ENCODE measurements at places on chromosomes 6 and 20. TPM values are rescaled to one million over a fixed set of nuclear protein-coding genes. Genes with fewer than 3 reads are reported as not detected.

GRCh38 chr6:56381801-56382251 is 134.4 kb upstream of the COL21A1 start:
- no peak overlapping the region for H3K27ac ChIP-seq
- no peaks in the 10 kb centered on the region for H3K4me1 ChIP-seq
- no peak overlapping the region for H3K4me3 ChIP-seq
- H3K27me3 ChIP-seq: no peaks in the 10 kb centered on the region

DNA sequence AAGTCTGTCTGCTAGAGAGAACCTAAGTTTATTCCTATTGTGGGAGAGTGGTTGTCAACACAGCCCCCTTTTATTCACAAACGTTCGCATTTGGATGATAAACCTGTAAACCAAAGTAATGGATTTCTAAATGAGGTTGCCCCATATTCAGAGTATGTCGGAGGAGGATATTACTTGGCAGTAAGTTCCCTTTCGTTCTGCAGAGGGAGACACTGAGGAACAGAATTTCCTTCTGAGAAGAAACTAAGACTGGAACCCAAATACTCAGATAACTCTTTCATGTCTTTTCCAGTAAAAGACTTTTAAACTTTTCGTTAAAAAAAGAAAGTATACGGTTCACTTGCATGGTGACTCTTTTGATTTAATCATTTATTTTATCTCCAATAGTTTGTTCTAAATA is 754.6 kb upstream of the MMS22L start:
- no peaks in the 10 kb centered on the region for H3K4me1 ChIP-seq
- no peak overlapping the region for H3K27ac ChIP-seq
- H3K27me3 ChIP-seq: no peaks in the 10 kb centered on the region
- H3K4me3 ChIP-seq: no peak overlapping the region
- DNase-seq: no peak

DNA sequence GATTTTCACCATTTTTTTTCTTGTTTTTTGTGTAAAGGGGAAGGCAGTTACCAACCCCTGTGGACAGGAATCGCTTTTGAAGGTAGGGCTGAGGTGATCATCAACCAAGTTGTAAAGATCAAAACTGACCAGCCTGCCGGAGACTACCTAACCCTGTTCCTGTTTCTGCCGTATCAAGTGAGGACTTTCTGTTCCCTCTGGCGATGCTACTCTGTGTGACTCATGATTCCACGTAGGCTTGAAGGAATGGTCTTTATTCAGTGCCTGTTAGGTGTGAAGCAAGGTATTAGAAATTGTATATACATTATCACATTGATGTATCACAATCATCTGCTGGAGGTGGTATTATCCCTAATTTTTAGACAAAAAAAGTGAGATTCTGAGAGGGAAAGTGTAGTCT is 161.3 kb downstream of the SOX4 start:
- H3K27me3 ChIP-seq: no peaks in the 10 kb centered on the region
- DNase-seq: no peak
- no peaks in the 10 kb centered on the region for H3K4me1 ChIP-seq
- H3K36me3 ChIP-seq: no peaks in the 10 kb centered on the region
- no peak overlapping the region for H3K27ac ChIP-seq
- no peak overlapping the region for H3K4me3 ChIP-seq

DNA sequence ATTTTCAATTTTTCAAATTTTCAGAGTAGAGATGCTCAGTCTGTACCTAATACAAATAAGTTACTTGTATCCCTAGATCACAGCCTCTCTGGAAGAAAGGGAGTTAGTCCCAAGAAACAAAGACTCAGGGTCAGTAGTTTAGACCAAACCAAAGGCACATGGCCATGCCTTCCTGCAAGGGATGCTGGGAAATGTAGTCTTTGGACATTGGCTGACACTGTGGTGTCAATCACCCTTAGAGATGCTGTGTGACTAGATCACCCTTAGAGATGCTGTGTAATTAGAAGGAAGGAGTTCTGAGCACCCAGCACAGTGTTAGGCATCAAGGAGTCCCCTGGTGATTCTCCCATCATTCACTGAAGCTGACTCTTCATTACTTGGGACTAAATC is 202.1 kb downstream of the NFATC2 start:
- no peaks in the 10 kb centered on the region for H3K36me3 ChIP-seq
- no peak overlapping the region for H3K4me3 ChIP-seq
- DNase-seq: no peak
- peaks cover 8% of the 10 kb centered on the region for H3K27me3 ChIP-seq

GRCh38 chr20:36460648-36461599 is 80.4 kb upstream of the MYL9 start:
- peaks cover under 1% of the 10 kb centered on the region for H3K27me3 ChIP-seq
- H3K36me3 ChIP-seq: no peaks in the 10 kb centered on the region
- peaks cover 49% of the 10 kb centered on the region for H3K4me1 ChIP-seq
- DNase-seq: peak; percentile 92

DNA sequence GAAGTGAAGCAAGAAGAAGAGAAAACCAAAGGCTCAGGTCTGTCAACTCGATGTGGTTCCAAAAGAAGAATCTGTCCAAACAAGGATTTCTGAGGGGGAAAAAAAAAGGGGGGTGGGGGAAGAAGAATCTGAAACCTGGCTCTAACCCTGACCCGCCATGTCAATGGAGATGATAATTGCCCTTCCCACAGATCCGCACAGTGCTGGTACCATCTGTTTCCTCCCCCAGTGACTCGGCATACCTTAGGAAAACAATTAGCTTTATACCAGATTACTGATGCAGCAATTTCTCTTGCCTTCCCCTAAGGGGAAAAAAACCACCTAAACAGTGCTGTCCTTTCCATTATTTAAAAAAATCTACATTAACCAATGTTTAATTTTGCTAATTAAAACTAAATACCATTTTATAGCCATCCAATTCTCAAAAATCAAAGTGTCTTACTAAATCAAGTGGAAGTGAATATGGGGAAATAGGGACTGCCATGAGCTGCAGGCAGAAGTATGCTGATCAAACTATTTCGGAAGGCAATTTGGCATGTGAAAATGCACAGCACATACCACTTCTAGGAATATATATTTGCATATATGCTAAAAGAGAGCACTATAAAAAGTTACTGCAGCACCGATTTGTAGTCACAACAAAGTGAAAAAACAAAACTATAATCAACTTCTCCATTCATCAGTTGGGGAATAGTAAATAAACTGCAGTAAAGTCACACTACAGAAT is 46.8 kb downstream of the MAP7 start:
- no peak overlapping the region for H3K4me3 ChIP-seq
- no peaks in the 10 kb centered on the region for H3K4me1 ChIP-seq
- no peak for DNase-seq
- H3K27ac ChIP-seq: no peak overlapping the region
- H3K36me3 ChIP-seq: no peaks in the 10 kb centered on the region

DNA sequence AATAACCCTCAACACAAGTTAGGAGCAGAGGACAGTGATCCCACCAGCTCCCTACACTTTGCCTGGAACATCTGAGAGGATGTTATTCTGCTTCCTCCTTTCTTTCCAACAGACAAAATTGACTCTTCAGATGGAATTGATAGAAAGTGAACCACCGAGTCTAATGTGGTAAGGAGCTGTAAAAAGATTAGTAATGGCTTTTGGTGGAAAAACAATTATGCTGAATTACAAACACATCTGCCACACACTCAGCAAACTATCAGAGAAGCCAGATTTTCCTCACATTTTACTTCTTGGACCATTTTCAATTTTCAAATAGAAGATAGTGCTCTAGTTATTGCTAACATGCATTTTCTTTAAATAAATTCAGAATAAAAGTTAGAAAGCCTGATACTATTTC is 171.8 kb upstream of the COL21A1 start:
- no peaks in the 10 kb centered on the region for H3K36me3 ChIP-seq
- no peak overlapping the region for H3K27ac ChIP-seq
- H3K4me3 ChIP-seq: no peak overlapping the region
- no peaks in the 10 kb centered on the region for H3K27me3 ChIP-seq
- H3K4me1 ChIP-seq: no peaks in the 10 kb centered on the region
- no peak for DNase-seq

DNA sequence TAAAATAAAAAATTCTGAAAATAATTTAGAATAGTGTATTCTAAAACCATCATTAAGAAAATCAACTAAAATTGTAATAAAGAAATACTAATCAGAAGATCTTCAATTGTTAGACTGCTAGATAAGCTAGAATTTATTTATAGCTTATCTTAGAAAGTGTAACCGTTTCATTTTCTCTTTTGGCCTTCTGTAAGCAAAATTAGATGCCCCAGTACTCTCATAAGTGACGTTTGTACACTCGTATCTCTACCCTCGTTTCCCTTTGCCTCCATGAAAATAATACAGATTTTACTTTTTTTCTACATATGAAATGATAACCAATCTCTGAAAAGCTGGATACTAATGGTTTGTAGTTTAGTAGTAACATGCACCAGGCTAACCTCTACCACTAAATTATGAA is 19.8 kb downstream of the DSE start:
- peaks cover 22% of the 10 kb centered on the region for H3K4me1 ChIP-seq
- H3K27ac ChIP-seq: peak overlapping the region; percentile 57
- H3K27me3 ChIP-seq: no peaks in the 10 kb centered on the region
- no peak for DNase-seq
- H3K4me3 ChIP-seq: no peak overlapping the region
- H3K36me3 ChIP-seq: no peaks in the 10 kb centered on the region

DNA sequence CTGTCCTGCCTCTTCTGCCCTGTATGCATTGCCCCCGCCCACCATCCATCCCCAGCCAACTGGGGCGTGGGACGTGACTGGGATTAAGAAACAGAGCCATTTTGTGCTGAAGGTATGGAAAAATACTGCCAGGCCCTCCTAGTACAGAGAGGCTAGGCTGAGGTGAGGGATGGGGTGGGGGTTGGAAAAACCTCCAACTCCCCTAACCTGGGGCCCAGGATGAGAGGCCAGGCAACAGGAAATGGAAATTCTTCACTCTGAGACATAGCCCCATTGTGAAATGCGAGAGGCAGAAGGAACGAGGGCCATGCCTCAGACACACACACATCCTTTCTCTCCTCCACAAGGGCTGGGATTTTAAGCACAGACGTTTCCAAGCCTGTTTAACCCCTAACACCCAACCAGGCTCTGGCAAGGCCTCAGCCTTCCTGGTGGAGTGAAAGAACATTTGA is 19.9 kb downstream of the KCNK5 start:
- peaks cover 12% of the 10 kb centered on the region for H3K36me3 ChIP-seq
- no peaks in the 10 kb centered on the region for H3K27me3 ChIP-seq
- DNase-seq: no peak
- H3K4me1 ChIP-seq: peaks cover 53% of the 10 kb centered on the region

GRCh38 chr6:145891126-145891525 is 73.0 kb downstream of the SHPRH start:
- DNase-seq: no peak
- H3K27me3 ChIP-seq: no peaks in the 10 kb centered on the region
- H3K27ac ChIP-seq: no peak overlapping the region
- H3K4me1 ChIP-seq: no peaks in the 10 kb centered on the region
- peaks cover 16% of the 10 kb centered on the region for H3K36me3 ChIP-seq
- H3K4me3 ChIP-seq: no peak overlapping the region

DNA sequence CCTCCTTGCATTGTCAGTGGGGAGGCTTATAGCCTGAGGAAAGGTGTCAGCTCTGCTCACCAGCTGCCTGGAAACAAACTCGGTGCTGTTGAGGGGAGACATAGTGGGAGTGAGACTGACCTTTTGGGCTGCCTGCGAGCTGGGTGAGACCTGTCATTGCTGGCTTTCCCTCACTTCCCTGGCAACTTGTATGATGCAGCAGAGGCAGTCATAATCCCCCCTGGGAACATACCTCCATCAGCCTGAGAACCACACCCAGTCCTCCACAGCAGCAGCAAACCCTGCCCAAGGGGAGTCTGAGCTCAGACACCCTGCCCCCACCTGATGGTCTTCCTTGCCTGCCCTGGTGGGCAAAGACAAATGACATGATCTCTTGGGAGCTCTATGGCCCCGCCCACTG is 521.2 kb upstream of the IMPG1 start:
- DNase-seq: no peak
- H3K27me3 ChIP-seq: no peaks in the 10 kb centered on the region
- H3K4me1 ChIP-seq: no peaks in the 10 kb centered on the region
- H3K4me3 ChIP-seq: no peak overlapping the region
- H3K36me3 ChIP-seq: no peaks in the 10 kb centered on the region

DNA sequence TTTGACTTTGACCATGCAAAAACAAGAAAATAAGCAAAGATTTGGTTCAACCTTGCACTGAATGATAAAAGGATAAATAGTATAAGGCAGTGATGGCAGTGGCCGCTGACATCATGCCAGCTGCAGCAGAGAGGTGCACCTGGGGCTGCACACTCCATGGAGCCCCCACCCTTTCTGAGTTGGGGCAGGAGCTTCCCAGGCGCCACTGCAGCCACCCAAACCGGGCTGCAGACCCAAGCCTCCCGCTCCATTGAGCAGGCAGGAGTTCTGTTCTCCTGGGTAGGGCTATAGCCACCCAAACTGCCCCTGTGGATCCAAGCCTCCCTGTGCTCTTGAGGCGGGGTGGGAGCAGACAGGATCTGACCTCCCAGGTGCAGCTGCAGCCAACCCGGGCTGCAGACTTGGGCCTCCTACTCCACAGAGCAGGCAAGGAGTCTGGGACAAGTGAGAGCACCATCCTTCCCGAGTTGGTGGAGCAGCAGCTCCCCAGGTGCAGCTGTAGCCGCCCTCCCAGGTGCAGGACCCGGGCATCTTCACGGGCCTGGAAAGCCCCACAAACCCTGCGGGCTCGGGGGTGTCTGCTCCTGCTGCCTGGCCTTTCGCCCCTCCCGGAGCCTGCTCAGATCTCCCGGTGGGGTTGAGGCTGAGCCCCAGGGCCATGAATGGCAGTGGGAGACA is 537.9 kb downstream of the TENT5A start:
- H3K27me3 ChIP-seq: no peaks in the 10 kb centered on the region
- H3K4me3 ChIP-seq: no peak overlapping the region
- no peaks in the 10 kb centered on the region for H3K4me1 ChIP-seq
- no peaks in the 10 kb centered on the region for H3K36me3 ChIP-seq

DNA sequence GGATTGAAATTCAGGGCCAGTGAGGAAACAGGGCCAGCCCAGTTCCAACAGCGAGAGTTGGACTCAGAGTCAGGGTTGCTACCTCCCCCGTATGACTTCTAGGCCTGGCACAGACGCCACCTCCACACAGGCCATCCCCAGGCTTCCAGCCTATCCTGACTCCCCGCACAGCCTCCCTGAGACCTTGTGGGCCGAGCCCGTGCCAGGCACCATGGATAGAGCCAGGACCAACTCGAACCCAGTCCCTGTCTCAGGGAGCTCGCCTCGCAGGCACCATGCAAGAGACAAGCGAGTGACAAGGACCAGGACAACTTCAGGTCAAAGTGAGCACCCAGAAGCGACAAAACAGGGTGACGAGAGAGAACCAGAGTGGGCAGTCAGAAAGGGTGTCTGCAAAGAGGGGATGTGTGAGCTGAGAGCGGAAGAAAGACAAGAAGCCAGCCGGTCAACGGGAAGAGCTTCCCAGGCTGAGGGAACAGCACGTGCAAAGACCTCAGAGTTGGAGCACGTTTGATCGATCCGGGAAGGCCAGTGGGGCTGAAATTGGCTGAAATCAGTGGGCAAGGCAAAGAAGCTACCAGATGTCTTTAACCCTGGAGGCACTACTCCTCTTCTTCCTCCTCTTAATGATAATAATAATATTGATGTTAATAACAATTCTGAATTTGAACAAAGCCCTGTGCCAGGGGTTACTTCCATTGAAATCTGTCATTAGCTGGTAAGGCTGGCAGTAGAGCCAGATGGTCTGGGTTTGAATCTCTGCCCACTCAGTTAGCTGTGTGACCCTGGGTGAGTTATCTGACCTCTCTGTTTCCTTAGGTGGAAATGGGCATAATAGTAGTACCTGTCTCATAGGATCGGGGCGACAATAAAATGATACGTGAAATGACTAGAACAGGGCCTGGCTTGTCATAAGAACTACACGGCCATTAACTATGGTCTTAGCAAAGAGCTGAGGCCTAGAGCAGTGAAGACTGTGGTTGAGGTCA is 45.0 kb downstream of the KIAA1755 start:
- no peak overlapping the region for H3K27ac ChIP-seq
- H3K4me3 ChIP-seq: no peak overlapping the region
- H3K27me3 ChIP-seq: no peaks in the 10 kb centered on the region
- no peak for DNase-seq

ADGRF4 gene
- total RNA-seq: not detected

ERVFRD-1 gene
- not detected for total RNA-seq

HMGCLL1 gene
- not detected for total RNA-seq

NKAPL gene
- total RNA-seq: not detected

C6orf163 gene
- 1.5 TPM for total RNA-seq
